ENCODE measurements at places on chromosomes 5 and 9. TPM values are rescaled to one million over a fixed set of nuclear protein-coding genes. Genes with fewer than 3 reads are reported as not detected.

OSMR gene
- polyA plus RNA-seq = 8.8 TPM

PCA3 gene
- 0.11 TPM for polyA plus RNA-seq

GPR150 gene
- not detected for polyA plus RNA-seq

AIF1L gene
- polyA plus RNA-seq = 21.4 TPM

CARTPT gene
- polyA plus RNA-seq = not detected

PCDHB4 gene
- 2.4 TPM for polyA plus RNA-seq

ZNF354B gene
- 30.8 TPM for polyA plus RNA-seq

LCN1 gene
- polyA plus RNA-seq = not detected

DPYSL3 gene
- 46.2 TPM for polyA plus RNA-seq

FAM78A gene
- polyA plus RNA-seq = 2.6 TPM

DPM2 gene
- 38.7 TPM for polyA plus RNA-seq

CD14 gene
- 52.7 TPM for polyA plus RNA-seq

PAIP1 gene
- 165 TPM for polyA plus RNA-seq

PCDHA8 gene
- polyA plus RNA-seq = 0.22 TPM

LCN12 gene
- polyA plus RNA-seq = 17.7 TPM

PCDHGA1 gene
- polyA plus RNA-seq = 0.47 TPM
